ENCODE measurements at places on chromosomes 12 and 14.

DNA sequence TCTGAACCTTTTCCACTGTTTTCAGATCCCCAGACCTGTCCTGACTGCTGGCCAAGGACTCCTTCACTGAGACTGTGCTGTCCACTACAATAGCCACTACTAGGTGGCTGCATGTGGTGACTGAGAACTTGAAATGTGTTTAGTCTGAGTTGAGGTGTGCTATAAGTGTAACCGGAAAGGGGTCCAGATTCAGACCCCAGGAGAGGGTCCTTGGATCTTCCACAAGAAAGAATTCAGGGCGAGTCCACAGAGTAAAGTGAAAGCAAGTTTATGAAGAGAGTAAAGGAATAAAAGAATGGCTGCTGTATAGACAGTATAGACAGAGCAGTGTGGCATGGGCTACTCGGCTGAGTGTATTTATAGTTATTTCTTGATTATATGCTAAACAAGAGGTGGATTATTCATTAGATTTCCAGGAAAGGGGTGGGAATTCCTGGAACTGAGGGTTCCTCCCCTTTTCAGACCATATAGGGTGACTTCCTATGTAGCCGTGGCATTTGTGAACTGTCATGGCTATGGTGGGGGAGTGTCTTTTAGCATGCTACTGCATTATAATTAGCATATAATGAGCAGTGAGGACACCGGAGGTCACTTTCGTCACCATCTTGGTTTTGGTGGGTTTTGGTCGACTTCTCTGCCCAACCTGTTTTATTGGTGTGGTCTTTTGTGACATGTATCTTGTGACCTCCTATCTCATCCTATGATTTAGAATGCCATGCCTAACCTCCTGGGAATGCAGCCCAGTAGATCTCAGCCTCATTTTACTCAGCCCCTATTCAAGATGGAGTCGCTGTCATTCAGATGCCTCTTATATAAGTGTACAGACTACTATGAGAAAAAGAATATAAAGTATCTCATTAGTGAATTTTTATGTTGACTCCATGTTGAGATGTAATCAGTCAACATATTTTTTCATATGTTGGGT is 70.0 kb upstream of the SRSF5 start:
- no peak for DNase-seq

GRCh38 chr12:27164330-27165040 is 79.6 kb upstream of the STK38L start:
- DNase-seq: no peak

- no peak for DNase-seq
These were observed 4.5 kb downstream of the DDHD1 start for GRCh38 chr14:53148671-53149070.

DNA sequence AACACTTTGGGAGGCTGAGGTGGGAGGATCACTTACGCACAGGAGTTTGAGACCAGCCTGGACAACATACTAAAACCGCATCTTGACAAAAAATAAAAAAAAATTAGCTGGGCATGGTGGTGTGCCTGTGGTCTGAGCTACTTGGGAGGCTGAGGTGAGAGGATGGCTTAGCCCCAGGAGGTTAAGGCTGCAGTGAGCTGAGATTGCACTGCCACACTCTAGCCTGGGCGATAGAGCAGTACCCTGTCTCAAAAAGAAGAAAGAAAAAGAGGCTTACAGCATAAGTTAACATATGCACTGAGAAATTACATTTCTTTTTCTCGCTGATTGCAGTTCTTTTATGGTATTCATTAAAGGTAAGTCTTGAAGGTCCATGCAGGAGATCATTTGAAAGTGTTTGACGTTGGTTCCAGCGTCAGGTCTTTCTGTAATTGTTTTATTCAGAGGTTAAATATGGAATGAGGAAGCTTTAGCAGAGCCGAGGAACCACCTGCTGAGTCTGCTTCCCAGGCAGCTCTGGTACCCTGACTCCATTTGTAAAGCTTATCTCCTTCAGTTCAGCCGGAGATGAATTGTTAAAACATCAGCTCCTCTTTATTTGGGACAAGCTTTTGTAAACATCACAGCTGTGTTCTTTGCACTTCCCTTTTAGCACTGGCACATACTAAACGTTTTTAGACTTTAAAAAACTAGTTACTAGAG is 18.5 kb downstream of the SFSWAP start:
- DNase-seq: no peak

- DNase-seq: no peak
These were observed 20.3 kb downstream of the LRRC74A start for GRCh38 chr14:76846331-76847047.

- DNase-seq: no peak
These were observed 104.0 kb downstream of the CALM1 start for GRCh38 chr14:90500665-90501370.
